ENCODE measurements at places on chromosomes 2 and 18.

GRCh38 chr2:216279031-216279430, 93.3 kb downstream of the MARCHF4 start:
- DNase-seq, result no peak

- peak; percentile 7 for DNase-seq
Observed at GRCh38 chr2:95301876-95302641, 4.9 kb downstream of the KCNIP3 start.

- DNase-seq, result peak; percentile 62
Observed at GRCh38 chr2:236663287-236664101, 93.9 kb downstream of the ACKR3 start.

DNA sequence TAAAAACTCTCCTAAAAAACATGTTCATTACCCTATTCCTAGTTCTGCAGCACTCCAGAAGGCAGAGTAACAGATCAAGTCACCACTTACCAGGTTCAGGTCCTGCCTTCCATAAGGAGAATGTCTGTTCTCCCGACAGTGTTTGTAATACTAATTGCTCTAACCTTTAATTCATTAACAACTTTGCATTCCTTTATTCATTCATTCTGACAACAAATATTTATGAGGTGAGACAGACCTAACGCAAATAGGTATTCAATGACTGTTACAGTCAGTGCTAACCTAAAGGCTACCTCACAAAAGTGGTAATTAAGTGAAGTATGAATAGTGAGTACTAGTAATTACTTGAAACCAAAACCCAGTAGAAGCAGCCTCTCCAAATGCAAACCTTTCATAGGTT, 224.0 kb downstream of the AFF3 start:
- DNase-seq, result no peak

GRCh38 chr2:190959911-190960788, 53.8 kb downstream of the STAT1 start:
- no peak for DNase-seq

DNA sequence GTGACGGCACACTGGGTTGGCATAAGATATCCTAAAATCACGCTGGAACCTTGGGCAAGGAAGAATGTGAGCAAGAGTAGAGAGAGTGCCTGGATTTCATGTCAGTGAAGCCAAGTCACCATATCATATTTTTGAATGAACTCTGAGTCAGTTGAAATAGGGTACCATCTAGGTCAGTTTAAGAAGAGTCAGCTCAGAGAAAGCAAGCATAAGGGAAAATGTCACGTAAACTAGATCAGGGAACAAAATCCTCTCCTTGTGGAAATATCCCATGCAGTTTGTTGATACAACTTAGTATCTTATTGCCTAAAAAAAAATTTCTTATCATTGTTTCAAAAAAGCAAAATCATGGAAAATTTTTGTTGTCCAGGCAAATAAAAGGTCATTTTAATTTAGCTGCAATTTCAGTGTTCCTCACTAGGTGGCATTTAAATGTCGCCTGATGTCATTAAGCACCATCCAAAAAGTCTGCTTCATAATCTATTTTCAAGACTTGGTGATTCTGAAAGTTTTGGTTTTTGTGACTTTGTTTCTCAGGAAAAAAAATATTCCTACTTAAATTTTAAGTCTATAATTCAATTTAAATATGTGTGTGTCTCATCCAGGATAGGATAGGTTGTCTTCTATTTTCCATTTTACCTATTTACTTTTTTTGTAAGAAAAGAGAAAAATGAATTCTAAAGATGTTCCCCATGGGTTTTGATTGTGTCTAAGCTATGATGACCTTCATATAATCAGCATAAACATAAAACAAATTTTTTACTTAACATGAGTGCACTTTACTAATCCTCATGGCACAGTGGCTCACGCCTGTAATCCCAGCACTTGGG, 19.6 kb downstream of the RSAD2 start:
- DNase-seq, result peak; percentile 40

GRCh38 chr18:56161566-56162260, 476.7 kb downstream of the TXNL1 start:
- no peak for DNase-seq

- DNase-seq, result no peak
Observed at GRCh38 chr2:10777111-10777841, 35.3 kb downstream of the PDIA6 start.

DNA sequence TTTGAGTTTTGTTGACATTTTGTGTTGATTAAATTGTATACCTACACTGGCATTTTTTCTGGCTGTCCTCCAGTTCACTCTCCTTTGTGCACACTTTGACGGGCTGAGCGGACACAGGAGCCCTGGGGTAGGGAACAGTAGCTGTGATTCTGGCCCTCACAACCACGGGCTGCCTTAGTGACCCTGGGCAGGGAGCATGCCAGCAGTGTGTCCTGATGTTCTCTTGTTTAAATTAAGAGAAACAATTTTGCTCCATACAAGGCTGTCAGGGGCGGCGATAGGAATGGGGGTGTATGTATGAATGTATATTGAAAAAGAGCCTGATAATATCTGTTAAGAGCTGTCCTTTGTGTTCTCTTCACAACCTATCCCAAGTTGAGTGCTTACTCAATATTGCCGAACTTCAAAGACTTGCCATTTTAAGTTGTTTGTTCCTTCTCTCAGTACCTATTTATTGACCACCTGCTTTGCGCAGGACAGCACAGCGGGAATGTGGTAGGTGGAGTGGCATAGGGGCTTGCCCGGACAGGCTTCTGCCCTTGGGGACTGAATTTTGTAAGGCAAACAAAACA, 103.7 kb upstream of the EML6 start:
- no peak for DNase-seq

DNA sequence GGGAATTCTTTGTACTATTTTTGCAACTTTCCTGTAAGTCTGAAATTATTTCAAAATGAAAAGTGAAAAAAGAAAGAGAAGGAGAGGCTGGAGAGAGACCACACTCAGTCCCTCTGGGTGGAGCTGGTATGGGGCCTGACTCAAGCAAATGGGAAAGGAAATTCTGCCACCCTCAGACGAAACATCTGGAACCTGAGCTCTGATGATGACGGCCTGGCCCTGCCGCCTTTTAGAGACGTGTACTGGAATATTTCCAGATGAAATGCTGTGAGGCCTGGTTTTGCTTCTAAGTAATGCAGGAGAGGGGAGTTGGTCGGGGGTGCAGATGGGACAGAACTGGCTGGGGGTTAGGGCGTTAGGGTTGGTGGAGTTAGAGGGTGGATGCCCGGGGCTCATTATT, 57.4 kb upstream of the GLI2 start:
- DNase-seq, result no peak

DNA sequence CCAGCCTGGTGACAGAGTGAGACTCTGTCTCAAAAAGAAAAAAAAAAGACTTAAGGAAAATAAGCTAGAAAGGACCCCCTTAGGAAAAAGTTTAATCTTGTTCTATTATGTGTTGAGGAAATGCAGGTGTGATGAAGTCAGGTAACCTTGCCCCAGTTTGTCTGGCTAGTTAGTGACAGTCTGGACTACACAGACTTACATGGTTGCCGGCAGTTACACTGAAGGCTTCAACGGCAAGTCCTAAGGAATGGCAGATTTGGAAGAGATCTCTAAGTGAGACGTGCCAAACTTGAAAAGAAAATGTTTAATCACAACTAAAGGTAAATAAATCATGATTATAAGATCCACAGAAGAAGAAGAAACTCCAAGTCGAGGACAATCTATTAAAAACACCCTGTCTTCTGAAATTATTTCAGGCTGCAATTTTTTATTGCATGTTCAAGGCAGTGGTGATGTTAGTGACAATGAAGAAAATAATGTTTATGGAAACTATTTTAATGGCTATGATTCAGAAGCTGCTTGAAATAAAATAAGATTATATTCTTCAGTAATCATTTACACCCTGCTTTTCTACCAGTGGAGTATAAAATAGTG, 84.2 kb downstream of the TTC27 start:
- DNase-seq, result no peak

GRCh38 chr2:5735521-5735861, 43.3 kb downstream of the SOX11 start:
- no peak for DNase-seq

DNA sequence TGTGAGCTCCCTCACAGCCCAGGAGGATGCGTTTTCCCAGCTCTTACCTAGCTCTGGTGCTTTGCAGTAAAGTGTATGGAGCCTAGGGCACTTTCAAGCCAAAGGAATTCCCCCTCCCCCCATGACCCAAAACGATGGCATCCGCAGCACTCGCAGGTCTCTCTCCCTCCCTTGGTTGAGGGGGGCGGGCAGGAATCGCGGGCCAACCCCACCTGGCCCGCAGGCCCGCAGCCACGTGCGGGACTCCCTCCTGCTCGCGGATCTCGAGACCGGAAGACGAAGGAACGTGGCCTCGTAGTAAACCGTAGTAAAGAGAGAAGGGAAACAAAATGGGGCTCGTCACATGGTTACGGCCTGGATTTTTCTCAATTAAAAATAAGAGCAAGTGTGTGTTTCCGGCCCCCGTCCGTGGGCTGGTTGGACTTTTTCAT, 8.5 kb downstream of the IRS1 start:
- peak; percentile 41 for DNase-seq

DNA sequence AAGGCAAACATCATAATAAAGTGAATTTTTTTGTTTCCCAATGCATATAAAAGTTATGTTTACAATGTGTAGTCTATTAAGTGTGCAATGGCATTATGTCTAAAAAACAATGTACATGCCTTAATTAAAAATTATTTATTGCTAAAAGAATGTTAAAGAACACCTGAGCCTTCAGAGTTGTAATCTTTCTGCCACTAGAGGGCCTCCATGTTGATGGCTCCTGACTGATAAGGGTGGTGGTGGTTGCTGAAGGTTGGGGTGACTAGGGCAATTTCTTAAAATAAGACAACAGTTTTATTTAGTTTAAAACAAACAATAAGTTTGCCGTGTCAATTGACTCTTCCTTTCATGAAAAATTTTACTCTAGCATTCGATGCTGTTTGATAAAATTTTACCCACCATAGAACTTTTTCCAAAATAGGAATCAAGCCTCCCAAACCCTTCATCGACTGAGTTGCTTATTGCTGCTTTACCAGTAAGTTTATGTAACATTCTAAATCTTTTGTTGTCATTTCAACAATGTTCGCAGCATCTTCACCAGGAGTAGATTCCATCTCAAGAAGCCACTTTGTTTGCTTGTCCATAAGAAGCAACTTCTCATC, 32.3 kb downstream of the MAP3K2 start:
- no peak for DNase-seq

DNA sequence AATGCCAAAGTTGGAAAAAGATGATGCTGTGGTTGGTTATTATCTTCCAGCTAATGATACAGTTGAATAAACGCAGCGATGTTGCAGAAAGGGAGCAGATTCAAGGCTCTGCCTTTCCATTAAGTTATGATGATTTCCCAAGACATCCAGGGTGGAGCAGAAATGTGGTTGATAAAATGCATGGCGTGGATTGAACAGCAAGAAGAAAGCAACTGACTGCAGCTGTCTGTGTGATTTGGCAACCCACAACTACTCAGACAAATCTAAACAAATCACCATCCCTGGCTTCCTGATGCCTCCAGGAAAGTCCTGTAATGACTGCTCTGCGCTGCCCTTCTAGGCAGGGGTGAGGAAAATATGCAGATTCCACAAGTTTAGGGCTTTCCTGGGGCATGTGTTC, 166.3 kb downstream of the NRP2 start:
- DNase-seq, result no peak

- DNase-seq, result no peak
Observed at GRCh38 chr2:171309455-171310286, 124.1 kb downstream of the METTL8 start.

GRCh38 chr2:160061944-160062291, 497 bp downstream of the PLA2R1 start:
- no peak for DNase-seq

DNA sequence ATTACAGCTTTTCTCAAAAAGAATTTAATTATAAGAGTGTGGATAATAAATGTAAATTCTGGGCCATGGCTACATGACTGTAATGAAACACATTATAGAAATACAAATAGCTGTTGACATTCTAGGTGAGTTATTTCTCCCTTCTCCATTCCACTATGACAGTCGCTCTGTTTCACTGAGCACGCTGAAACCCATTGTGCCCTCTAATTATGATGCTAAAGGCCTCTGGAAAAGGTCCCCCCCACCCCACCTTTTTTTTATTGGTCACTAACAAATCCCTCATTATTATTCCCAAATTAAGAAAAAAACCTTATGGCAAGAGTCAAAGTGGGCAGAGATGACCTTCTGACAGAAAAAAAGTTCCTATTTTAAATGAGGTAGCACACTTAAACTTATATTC, 285.0 kb upstream of the SIX3 start:
- no peak for DNase-seq

- no peak for DNase-seq
Observed at GRCh38 chr2:124026503-124026902, 1.4 kb downstream of the CNTNAP5 start.

GRCh38 chr2:44107086-44107740, 61.5 kb upstream of the PPM1B start:
- DNase-seq, result no peak

DNA sequence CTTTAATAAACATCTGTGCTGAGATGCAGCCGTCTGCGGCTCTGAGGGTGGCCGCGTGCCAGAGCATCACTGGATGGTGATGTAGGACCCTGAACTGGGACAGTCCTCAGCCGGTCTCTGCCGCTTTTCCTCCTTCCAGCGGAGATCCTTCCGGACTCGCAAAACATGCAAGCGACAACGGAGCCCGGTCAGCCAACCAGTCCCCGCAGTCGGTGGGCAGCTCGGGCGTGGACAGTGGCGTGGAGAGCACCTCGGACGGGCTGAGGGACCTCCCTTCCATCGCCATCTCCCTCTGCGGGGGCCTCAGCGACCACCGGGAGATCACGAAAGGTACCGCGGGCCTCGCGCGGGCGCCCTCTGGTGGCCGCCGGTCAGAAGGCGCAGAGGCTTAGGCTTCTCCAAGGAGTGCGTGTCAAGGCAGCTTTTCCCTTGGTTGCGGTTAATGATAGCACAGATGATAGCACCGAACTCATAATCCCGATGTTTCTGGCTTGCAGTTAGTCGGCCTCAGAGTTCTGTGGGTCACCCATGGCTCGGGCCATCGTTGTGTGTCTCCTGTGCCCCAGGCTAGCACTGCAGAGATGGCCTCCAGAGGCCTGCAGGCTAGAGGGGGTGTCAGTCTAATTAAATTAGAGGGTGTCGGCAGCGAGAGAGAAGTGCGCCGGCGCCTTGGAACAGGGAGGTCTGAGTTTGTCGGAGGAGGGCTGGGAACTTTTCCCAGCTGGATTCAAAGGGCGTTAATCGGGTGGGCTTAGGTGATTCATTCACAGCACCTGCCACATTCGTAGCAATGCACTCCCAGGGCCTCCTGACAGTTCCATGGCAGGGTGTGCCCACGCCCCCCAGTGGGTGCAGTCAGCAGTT, 38.5 kb downstream of the LPIN1 start:
- DNase-seq, result no peak
